ENCODE measurements at places on chromosomes 2 and 18.

GRCh38 chr2:148824190-148824589 is 50.8 kb upstream of the KIF5C start:
- DNase-seq = no peak

DNA sequence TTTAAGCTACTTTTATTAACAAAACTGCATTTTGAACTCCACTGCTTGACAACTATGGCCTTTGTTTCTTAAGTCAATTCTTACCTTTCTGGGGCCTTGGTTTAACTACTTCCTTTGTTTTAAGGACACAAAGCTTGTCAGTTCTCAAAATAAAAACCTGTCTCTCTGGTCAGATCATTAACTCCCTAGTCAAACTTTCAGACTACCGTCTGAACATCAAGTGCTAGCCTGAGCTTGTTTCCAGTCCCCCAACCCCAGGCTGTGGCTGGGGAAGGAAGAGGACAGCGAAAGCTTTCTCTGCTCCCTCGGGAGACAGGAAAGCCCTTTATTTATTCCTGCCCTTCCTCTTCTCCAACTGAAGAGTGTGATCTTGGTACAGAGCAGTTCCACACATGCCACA is 1.7 kb downstream of the SH3YL1 start:
- DNase-seq = no peak

DNA sequence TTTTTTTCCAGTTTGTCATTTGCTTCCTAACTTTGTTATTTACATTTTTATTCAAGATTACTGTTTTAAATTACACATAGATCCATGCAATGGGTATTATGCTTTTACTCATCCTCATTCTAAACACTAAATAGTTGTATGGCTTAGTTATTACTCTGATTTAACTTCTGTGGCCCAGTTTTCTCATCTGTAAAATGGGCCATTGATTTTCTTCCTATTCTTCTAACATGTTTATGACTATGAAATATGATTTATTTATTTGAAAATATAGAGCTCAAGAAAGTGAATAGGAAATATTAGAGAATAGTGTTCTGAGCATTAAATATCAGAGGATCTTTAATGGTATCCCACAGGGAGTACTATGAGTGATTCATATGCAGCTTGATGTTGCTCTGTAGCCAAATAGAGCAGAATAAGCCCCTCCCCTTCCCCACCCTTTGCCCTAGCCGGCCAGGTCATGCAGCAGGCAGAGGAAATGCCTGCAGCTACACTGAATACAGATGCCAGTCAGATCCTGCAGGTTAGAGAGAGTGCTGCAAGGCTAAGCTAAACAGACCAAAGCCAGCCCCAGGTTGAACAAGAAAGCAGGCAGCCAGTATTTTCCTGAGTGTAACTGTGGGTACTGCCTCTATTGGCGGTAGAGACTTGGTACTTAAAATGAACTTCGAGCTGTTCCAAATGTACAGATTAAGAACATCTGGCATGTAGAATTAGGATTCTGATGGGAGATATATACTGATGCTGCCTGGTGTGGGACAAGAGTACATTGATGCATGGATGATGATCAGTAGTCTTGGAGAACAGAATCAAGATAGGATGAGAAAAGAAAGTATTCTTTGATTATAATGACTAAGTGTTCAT is 11.7 kb upstream of the ACYP2 start:
- DNase-seq = peak; percentile 44

DNA sequence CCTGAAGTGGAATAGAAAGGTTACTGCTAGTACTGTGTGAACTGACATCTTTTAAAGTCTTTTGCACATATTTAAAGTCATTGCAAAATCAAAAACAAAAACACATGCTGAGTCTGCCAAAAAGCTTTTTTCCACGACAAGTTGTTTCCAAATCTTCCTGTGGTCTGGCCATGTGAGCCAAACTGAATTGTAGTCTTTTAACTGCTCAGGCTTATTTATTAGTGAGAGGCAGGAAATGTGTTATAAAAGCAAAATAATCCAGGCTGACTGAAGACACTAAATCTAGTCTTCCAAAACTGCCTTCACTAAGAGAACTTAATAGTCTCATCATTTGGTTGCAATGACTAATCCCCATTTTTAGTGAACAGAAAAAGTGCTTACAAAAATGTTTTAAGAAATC is 2.3 kb downstream of the KRCC1 start:
- DNase-seq = no peak

- no peak for DNase-seq
These were observed 1360.2 kb downstream of the LRP1B start for GRCh38 chr2:140770645-140771044.

DNA sequence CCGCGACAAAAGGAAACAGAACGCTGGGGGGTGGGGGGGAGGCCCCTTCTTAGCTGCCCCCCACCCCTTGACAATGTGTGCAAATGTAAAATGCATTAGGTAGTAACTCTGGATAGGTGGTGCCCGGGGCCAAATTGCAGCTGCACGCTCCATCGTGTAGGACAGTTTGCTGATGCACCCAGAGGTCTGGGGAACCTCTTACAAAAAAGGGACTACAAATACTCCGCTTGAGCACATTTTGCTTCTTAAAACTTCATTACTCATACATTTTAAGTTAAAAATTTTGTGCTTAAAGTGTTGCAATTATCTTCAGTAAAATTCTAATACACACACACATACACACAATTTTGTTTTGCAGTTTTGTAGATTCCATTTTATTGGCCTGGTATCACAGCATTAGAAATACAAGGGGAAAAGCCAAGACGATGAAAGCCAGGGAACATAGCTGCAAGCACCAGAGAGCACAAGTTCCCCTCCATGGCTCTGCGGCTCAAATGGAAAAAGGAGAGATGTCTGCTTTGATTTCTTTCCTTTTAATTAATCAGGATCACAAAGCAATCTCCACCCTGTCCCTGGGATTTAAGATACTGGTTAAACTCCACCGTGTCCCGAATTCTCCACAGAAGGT is 582.1 kb downstream of the ZEB2 start:
- no peak for DNase-seq

DNA sequence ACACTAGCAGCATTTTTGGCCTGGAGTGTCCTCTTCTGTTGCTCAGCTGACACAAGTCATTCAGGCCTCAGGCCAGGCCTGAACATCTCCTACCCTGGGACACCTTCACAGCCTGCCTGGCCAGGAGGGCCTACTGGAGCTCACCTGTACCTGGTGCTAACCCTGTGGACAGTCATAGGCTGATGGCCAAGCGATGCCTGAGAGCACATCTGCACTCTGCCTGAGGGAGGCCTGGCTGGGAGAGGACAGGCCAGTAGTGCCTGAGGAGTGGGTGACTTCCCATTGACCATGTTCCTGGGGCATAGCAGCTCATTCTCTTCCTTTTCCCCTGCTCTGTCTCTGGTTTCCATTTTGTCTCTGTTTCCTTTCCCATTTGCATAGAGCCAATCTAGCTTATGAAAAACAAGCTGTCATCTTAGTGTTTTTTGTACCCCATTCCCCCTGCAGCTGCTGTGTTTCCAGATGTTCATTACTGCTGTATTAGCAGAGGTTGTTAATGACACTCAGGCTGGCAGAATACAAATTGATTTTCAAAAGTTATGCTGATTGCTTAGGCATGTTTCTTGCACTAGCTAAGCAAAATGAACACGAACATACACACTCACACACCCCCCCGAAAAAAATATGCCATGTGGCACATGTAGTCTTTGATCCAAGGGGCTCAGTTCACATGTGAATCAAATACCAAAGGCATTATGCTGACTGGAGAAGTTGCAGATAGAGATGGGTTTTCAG is 149.7 kb upstream of the HS6ST1 start:
- no peak for DNase-seq

DNA sequence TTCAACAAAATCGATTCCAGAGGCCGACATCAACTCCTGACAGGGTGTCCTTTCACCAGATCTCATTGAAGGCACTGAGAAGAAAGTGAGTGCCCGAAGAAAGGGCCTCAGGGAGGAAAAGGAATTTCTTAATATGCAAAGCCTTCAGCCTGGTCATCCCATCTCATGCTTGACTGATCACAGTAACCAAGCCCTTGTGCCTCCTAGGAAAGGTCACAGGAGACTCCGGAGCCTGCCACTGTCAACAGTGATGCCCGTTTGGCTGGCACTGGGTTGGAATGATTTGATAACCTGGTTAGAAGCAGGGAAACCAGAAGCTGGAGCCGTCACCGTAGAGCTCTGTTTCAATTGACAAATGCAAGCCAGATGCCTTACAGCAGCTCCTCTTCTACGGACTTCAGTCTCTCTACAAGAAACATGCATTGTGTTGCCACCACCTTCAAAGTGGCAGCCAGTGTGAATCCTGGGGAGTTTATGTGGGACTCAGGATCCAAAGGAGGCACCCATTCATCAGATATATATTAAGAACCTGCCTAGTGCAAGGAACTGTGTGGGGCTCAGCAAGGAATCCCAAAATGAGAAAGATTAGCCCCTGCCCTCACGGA is 24.6 kb downstream of the COX7A2L start:
- DNase-seq = no peak

DNA sequence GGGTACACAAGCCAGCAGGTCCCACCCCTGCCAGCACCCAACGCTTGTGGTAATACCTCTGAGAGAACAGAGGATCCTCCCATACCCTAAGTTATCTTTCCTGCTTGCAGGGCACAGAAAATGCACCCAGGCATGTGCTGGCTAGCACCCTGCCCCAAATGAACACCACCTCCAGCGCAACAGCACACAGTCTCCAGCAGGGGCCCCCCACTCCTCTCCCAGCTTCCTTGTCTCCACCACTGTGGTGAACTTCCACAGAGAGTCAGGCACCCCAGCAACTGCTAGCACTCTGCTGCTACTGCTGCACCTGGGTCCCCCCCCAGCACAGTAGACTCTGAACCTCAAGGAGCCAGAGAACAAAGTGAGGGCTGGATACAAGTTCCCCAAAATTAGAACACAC is 216.8 kb upstream of the CNTNAP5 start:
- no peak for DNase-seq

DNA sequence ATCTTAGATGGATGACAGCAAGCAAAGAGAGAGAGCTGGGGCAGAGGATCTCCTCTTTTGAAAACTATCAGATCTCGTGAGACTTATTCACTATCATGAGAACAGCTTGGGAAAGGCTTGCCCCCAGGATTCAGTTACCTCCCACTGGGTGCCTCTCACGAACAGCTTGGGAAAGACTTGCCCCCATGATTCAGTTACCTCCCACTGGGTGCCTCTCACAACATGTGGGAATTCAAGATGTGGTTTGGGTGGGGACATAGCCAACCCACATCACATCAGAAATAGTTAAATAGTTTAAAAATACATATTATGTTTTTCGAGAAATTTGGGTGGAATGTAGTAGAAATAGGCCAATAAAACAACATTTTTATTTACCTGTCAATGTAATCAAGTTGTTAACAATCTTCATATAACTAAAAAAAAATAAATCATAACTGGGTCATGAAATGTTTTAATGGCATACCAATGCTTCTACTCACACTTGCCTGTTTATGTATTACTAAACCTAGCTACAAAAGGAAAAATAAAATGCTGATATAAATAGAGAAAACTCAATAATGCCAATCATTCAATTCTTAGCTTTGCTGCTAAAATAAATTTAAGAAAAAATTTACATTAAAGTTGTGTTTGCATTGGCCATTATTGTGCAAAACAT is 608.9 kb downstream of the SUCLG1 start:
- DNase-seq = no peak

DNA sequence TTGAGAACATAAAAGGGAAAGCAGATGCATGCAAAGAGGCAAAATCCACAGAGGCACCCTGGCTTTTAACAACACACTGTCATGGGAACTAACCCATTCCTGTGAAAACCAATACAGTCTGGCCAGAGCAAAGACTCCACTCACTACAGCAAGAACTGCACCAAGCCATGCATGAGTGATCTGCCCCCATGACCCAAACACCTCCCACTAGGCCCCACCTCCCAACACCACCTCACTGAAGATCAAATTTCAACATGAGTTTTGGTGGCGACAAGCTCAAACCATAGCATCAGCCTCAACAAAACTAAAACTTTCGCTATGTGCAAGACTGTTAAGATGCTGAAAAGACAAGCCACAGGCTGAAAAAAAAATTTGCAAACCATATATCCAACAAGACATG is 162.8 kb downstream of the SMAD2 start:
- DNase-seq = no peak

DNA sequence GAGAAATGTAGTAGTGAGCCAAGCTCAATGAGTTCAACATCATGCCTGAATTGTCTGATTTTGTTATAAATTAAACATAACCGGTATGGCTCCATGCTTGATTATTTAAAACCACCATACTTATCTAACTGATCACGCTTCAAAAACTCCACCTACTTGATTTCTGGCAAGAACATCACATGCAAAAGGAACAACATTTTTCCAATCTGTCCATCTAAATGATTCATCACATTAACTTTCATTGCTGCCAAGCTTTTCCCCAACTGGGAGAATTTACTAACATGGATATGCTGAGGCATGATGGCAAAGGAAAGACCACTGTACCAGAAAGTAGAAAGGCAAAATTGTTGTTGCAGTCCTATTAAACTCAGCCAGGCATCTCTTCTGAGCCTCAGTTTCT is 286.8 kb downstream of the TRIB2 start:
- no peak for DNase-seq

- DNase-seq = no peak
These were observed 69.2 kb downstream of the EHBP1 start for GRCh38 chr2:62774555-62775366.

- peak; percentile 60 for DNase-seq
These were observed 185.9 kb downstream of the PDE1A start for GRCh38 chr2:182240862-182241371.

Data from transverse colon (tissue), 4 donors.